ENCODE measurements at places on chromosomes 3 and 15. TPM values are rescaled to one million over a fixed set of nuclear protein-coding genes. Genes with fewer than 3 reads are reported as not detected.
A peak's percentile ranks its signal among the peaks of the same experiment; 100 is the strongest.

- DNase-seq, result no peak
Observed at GRCh38 chr15:67809866-67810265, 15.4 kb upstream of the SKOR1 start.

DNA sequence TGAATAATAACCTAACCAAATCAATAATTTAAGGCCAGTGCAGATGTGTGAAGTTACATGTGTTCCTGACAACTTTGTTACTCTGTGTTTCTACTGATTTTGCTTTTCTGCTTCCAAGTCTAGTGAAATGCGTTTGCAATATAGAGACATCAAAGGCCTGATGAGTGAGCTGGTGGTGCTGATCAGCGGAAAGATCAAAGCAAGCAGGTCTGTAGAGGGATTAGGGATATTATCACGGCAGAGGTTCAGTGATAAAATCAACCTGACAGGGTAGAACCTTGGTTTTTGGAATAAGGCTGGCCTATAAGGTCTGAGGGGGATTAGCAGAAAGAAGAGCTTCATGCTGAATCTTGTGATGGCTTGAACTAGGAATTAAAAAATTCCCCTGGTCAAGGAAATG lies 111.7 kb downstream of the EDEM1 start:
- no peak for DNase-seq

- DNase-seq, result no peak
Observed at GRCh38 chr3:52146189-52146588, 8.0 kb downstream of the POC1A start.

Gene TMCO5A
- not detected for polyA plus RNA-seq

DNA sequence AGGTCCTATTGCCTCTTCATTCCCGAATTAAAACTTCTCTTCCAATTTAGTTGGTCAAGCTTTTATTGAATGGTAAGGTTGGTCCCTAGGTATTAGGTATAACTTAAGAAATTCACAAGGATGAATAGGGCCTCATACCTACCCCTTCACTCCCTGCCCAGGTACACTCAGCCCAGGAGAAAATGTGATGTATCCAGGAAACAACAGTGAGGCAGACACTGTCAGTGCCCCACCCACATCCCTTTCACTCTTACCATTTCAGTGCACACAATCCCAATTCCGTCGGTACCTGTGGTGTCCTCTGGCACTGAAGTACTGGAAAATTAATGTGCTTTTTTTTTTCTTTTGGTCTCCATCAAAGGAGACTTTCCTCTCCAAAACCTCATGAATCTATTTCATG lies 10.5 kb upstream of the C3orf49 start:
- DNase-seq, result no peak

Gene PLXNB1
- 23.4 TPM for polyA plus RNA-seq

Gene LTF
- polyA plus RNA-seq, result 1.2 TPM

GRCh38 chr3:72376956-72377710 lies 471.1 kb downstream of the SHQ1 start:
- DNase-seq, result no peak

DNA sequence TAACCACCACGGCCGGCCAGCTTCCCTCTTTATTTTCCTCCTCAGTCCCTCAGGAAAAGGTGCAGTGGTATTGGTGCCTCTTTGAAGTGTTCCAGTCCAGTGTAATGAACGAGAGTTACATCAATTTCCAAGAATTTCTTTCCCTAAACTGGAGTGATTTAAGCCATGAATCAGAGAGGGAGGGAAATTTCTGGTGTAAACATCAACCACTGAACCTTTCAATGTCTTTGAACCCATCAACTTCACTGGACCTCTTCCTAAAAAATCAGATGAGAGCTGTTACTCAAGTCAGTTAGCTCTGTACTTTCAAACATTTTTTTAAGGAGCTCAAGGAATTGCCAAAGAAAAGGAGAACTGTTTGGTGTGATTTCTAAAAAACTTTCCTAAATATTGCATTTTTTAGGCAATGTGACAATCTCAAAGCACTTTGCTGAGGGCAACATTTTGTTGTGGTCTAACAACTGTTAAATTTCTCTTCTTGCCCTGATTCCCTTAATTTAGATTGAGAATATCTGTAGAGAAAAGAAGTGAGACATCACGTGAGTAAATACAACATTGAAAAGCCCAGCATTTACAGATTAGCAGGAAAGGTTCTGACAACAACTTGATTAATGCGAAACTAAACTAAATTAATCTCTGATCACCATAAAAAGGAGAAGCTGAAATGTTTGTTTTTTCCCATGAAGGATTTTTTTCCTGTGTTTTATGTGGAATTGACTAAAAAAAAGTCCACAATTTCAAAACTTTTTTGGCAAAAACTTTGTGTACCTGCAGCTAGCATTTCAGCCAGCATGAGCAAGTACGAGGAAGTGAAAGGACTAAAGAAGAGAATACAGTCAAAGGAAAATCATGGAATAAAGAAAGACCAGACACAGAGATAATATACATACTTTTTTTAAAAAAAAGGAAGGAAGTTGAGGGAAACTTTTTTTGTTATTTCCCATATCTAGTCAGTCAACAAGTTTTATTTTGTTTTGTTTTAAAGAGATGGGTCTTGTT lies 9.1 kb upstream of the DAZL start:
- DNase-seq, result no peak

GRCh38 chr3:197547306-197548011 lies 8.3 kb downstream of the BDH1 start:
- DNase-seq, result no peak

- DNase-seq, result no peak
Observed at GRCh38 chr15:56757875-56758274, 24.6 kb upstream of the ZNF280D start.

DNA sequence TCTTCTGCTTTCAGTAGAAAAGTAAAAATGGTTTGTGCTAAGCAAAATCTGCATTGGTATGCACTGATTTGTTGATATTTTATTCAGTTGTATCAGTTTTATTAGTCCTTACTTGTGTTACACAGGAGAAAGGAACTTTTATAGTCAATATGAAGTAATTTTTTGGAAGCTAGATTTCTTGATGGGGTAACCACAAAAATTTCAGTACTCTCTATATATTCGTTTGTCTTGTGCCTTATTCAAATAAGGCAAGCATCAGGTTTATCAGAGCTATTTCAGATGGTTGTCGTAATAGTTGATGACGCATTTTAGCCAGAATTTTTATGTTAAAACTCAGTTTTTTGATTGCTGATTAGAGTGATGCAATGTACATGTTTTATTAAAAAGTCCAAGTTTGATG lies 50.7 kb upstream of the NIPA1 start:
- no peak for DNase-seq

DNA sequence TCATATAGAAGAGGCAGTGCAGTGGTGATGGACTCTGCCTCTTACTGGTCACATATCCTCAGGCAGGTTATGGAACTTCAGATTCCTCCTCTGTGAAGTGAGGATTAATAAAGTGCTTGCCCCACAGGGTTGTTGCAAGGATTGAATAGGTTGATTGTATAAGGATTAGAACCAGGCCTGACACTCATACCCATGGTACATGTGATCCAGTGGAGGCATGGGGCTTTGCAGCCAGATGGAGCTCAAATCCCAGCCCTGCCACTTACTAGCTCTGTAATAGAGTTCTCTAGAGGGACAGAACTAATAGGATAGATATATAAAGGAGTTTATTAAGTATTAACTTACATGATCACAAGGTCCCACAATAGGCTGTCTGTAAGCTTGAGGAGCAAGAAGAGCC lies 184.6 kb upstream of the EIF1B start:
- DNase-seq, result no peak

Gene ARPIN
- 20.7 TPM for polyA plus RNA-seq

DNA sequence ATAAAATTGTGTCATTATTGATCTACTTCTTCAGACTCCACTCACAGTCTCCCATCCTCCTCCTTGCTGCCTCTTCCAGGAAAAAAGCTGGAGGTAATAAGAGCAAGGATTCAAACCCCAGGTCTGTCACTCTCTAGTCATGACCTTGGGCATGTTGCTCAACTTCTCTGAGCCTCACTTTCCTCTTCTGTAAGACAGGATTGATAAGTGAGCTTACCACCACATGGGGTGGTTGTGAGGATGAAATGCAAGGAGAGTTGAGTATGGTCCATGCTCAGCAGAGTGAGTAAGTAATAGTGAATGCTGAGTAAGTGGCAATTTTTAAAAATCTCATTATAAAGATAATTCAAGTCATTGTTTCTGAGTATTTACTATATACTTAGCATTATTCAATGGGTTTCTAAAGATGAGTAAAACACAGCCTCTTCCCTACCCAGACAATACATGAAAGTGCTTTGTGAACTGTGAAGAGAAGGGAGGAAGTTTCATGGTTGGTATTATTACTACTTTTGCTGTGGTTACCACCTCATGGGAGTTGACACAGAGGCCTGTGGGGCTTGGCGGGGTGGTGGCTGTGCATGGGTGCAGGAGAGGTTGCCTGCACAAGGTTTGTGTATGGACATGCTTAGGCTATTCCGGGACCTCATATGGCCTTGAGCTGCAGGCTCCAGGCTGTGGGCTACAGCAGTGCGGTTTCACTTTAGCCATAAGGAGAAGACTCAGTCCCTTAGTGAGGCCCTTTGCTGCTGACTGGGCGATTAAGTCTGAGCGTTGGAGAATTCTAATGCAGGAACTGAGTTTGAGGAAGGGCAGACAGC lies 30.0 kb downstream of the SLC6A11 start:
- DNase-seq, result peak; percentile 15

GRCh38 chr15:56693761-56694160 lies 39.5 kb downstream of the ZNF280D start:
- no peak for DNase-seq

Gene NANOGP8
- 0.34 TPM for polyA plus RNA-seq

DNA sequence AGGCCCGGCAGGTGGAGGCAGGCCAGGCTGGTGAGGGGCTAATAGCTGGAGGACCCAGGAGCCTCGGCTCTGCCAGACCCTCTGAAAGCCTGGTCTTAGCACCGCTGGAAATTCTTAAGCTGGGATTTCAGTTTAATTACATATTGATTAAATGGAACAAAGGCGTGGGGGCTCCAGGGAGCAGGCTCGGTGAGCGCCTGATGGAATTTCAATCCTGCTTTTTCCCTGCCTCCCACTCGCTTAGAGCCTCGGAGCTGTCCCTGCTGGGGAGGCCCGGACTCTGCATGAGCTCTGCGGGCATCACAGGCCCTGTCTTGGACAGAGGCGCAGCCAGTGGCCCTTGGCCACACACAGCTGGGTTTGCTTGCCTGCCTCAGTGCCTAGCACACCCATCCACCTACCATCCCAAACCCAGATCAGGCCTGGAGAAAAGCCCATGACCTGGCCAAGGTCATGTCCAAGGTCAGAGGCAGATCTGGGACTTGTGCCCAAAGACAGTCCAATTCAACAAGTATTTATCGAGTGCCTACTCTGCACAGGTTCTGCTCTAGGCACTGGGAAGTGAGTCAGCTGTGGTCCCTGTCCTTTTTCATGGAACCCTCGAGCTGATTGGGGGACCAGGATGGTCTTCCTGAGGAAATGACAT lies 40.6 kb downstream of the LINGO1 start:
- DNase-seq, result no peak

DNA sequence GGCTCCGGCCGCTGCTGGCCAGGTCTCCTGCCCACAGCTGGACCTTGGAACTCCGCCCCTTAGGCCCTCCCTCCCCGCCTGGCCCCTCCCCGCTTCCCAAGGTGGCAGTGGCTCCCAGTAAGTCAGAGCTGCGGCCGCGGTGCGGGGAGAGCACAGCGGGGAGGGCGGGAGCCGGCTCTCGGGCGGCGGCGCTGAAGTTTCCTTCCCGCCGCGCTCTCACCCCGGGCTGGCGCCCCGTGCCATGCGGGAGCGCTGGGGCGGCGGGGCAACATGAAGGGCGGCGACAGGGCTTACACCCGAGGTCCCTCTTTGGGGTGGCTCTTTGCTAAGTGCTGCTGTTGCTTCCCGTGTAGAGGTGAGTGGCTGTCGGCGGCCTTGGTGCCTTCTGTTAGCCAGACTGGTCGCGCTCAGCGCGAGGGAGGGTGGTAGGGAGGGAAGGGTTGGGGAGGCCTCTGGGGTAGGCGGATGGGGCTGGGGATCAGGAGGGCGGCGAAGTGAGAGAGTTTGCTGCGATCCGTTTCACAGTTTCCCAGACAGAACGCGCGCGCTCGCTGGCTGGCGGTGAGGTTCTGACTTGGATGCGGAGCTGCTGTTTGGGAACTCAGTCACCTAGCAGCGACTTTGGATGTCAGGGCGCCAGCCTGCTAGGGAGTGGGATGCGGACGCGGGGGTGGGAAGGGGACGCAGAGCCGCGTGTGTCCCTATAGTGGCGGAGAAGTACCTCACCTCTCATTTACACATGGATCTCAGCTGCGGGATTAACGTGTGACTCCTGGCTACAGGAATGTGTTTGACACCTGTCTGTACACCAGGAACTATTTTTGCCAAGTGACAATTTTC lies 145.5 kb upstream of the UMPS start:
- DNase-seq, result peak; percentile 74

DNA sequence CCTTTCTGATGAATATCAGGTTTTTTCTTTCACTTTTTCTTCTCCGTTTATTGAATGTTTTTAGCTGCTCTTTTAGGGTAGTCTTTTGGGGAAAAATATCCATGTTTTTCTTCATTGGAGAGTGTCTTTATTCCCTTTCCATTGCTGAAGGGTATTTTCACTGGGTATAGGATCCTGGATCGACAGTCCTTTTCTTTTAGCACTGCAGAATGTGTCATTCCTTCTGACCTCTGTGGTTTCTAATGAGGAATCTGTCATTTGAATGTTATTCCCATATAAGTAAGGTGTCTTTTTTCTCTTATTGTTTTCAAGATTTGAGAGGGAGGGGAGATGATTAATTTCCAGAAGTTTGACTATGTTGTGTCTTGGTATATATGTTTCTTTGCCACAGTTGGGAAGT lies 96.8 kb downstream of the BBX start:
- DNase-seq, result no peak

Gene GOLGA6L7
- 0.08 TPM for polyA plus RNA-seq
